ENCODE measurements at places on chromosomes 7 and 10. TPM values are rescaled to one million over a fixed set of nuclear protein-coding genes. Genes with fewer than 3 reads are reported as not detected.

GRCh38 chr7:67738145-67738544 is 741.5 kb downstream of the TYW1 start:
- DNase-seq: no peak

The NRG3 gene
- polyA plus RNA-seq: not detected

- DNase-seq: peak; percentile 7
These were observed 449.6 kb downstream of the GRM8 start for GRCh38 chr7:126803060-126803665.

DNA sequence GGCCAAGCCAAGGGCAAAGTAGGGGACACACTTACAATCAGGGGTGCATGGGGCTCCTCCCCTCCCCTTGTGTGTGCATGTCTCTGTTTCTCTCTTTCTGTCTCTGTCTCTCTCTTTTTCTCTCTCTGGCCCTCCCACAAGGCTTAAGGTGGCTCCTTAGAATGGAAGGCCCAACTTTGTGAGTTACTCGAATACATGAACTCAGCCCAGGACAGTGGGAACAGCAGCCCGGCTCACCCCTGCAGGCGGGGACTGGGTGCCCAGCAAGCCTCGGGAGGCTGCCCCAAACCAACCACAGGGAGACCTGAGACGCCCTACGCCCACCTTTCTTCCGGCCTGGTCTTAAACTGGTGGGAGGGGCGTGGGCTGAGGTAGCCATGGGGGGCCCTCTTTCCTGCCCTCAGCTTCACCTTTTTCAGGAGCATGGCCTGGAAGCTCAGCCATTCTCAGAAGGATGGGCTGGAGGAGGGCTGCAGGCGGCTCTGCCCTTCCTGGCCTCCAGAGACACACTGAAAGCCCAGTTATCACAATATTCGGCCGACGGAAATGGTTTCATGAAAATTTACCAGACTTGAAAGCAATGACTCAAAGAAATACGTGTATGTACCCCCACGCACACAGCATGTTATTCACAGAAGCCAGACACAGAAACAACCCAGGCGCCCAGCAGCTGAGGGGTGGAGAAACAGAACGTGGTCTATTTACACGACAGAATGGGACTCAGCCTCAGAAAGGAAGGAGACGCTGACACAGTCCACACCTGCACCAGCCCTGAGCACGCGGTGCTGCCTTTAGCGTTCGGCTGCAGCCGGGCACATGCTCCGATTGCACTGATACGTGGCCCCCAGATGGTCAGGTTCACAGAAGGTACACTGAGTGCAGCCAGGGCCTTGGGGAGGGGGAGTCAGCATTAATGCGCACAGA is 229.5 kb downstream of the PTPRN2 start:
- DNase-seq: no peak

The TMEM254 gene
- polyA plus RNA-seq: 35.5 TPM

DNA sequence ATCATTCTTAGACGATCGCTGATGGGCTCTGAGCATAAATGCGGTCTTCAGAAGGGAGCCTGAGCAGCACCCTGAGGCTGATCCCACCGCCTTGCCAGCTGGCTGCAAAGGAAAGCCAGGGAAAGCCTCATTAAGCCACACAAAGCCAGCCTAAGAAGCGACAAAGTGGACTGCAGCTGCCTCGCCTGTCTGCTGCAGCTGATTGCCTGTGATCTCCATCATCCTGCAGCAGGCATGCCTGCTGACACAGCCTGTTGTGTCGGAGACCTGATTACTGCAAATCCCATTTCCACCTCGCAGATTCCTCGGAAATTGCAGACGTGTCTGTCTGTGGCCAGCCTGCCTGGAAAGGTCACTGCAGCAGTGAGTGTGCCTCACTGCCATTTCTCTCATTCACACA is 1087.0 kb upstream of the AUTS2 start:
- no peak for DNase-seq

Data from BJ (cell line).